Transverse colon (tissue), 4 donors: ENCODE measurements at places on chromosomes 6 and 20. TPM values are rescaled to one million over a fixed set of nuclear protein-coding genes. Genes with fewer than 3 reads are reported as not detected.

DNA sequence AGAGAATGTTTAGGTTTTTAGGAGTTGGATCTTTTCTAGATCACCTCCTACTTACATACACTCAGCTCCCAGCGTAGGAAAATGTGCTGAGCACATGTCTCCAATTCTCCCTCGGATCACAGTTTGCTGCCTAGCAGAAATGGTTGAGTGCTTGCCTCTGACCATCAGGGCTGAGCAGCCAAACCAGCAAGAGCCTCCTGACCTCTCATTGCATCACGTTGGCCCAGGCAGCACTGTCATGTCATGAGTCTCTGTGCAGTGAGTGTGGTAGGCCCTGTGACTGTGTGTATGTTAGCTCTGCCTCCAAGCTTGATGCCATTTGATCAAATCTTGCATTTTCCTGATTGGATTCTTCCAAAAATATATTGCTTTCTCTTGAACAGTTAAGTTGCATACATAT is 112.0 kb downstream of the LRRC1 start:
- peaks cover 6% of the 10 kb centered on the region for H3K36me3 ChIP-seq
- H3K27ac ChIP-seq, result no peak overlapping the region
- H3K27me3 ChIP-seq, result no peaks in the 10 kb centered on the region
- no peak for DNase-seq
- no peak overlapping the region for H3K4me3 ChIP-seq

- DNase-seq, result no peak
- H3K27ac ChIP-seq, result no peak overlapping the region
- no peaks in the 10 kb centered on the region for H3K36me3 ChIP-seq
- H3K4me3 ChIP-seq, result no peak overlapping the region
Measured at GRCh38 chr20:24831232-24831631, 117.8 kb upstream of the CST7 start.

DNA sequence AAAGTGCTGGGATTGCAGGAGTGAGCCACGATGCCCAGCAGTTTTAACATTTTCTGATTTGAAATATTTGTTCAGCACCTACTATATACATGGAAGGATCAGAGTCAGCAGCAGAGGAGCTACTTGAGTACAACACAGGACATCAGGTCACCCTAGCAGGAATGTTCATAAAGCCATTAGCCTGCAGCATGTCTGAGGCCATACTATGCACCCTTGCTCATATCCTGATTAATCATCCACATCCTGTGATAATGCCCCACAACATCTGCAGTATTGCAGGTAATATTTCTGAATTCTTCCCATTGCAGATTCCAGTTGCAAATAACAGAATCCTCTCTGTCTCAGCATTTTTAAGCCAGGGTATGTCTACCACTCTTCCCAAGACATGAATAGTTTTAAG is 171.0 kb upstream of the PRND start:
- H3K4me3 ChIP-seq, result no peak overlapping the region
- no peaks in the 10 kb centered on the region for H3K36me3 ChIP-seq
- no peak for DNase-seq
- H3K27ac ChIP-seq, result no peak overlapping the region
- H3K27me3 ChIP-seq, result no peaks in the 10 kb centered on the region

GRCh38 chr6:149864578-149865535 is 698 bp upstream of the LRP11 start:
- no peak for DNase-seq
- peak overlapping the region; percentile 89 for H3K4me3 ChIP-seq
- H3K36me3 ChIP-seq, result no peaks in the 10 kb centered on the region

DNA sequence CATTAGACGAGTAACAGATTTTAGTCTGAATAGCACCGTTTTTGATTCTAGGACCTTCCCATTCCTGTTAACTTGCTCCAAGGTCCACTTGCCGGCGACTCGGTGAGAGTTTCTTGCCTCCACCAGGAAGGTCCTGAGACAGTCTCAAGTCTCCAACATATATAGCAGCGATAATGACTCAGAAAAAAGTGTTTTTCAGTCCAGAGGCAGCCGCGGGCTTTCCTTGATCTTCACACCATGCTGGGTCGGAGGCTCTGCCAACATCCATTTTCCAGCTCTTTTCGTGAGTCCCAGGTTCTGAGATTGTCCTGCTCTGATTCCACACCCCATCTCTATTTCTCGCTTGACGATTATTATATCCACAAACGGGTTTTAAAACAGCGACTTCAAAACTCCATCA is 170.5 kb downstream of the GPX5 start:
- H3K27me3 ChIP-seq, result peaks cover 86% of the 10 kb centered on the region
- DNase-seq, result no peak
- H3K4me3 ChIP-seq, result no peak overlapping the region

DNA sequence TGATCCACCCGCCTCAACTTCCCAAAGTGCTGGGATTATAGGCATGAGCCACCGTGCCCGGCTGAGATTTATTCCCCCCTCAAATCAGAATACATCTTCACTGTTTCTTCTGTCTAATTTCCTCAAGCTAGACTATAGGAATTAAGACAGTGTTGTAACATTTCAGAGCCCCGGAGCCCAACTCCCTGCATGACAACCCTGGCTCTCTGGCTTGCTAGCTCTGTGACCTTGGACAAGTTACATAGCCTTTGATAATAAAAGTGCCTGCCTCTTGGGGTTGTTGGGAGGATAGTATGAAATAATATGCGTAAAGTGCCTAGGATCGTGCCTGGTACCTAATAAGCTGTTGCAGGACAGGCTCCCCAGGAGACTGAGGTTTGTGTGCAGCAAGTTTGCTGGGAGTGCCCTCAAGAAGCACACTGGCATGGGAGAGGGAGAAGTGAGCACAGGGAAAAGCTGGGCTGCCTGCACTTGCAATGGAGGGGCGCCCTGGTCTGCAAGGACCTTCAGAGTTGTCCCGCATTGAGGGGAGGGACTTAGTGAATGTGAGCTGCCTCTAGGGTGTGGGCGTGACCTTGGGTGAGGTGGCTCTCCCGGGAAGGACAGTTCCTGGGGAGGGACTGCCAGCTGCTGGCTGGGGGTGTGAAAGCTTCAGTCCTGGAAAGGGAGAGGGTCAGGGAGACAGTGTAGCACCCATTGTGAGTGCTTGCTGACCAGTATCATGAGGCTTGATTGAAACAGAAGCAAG is 43.4 kb downstream of the TAF8 start:
- H3K27me3 ChIP-seq, result no peaks in the 10 kb centered on the region
- DNase-seq, result peak; percentile 50
- H3K4me1 ChIP-seq, result peaks cover 12% of the 10 kb centered on the region
- H3K4me3 ChIP-seq, result no peak overlapping the region
- no peak overlapping the region for H3K27ac ChIP-seq

- H3K27ac ChIP-seq, result no peak overlapping the region
- H3K27me3 ChIP-seq, result no peaks in the 10 kb centered on the region
Measured at GRCh38 chr6:45772051-45772450, 243.6 kb downstream of the CLIC5 start.

- no peaks in the 10 kb centered on the region for H3K36me3 ChIP-seq
- DNase-seq, result no peak
- H3K27me3 ChIP-seq, result no peaks in the 10 kb centered on the region
- no peak overlapping the region for H3K27ac ChIP-seq
Measured at GRCh38 chr6:32602383-32602782, 12.7 kb upstream of the HLA-DRB1 start.

DNA sequence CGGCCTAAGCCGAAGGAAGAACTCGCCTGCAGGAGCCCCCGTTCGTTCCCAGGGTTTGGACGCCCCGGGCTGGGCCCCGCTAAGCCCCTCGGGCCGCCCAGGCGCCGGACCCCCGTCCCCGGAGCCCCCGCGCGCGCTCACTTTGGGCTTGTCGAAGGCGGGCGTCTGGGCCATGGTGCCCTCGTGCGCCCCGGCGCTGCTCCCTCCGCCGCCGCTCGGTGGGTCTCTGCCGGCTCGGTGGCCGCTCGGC is 140 bp downstream of the ADA start:
- no peak for DNase-seq
- H3K27ac ChIP-seq, result peak overlapping the region; percentile 87
- peak overlapping the region; percentile 84 for H3K4me3 ChIP-seq
- H3K36me3 ChIP-seq, result no peaks in the 10 kb centered on the region

GRCh38 chr6:147999001-147999540 is 343.6 kb upstream of the SASH1 start:
- H3K36me3 ChIP-seq, result no peaks in the 10 kb centered on the region
- H3K27me3 ChIP-seq, result no peaks in the 10 kb centered on the region
- no peak for DNase-seq
- no peaks in the 10 kb centered on the region for H3K4me1 ChIP-seq

DNA sequence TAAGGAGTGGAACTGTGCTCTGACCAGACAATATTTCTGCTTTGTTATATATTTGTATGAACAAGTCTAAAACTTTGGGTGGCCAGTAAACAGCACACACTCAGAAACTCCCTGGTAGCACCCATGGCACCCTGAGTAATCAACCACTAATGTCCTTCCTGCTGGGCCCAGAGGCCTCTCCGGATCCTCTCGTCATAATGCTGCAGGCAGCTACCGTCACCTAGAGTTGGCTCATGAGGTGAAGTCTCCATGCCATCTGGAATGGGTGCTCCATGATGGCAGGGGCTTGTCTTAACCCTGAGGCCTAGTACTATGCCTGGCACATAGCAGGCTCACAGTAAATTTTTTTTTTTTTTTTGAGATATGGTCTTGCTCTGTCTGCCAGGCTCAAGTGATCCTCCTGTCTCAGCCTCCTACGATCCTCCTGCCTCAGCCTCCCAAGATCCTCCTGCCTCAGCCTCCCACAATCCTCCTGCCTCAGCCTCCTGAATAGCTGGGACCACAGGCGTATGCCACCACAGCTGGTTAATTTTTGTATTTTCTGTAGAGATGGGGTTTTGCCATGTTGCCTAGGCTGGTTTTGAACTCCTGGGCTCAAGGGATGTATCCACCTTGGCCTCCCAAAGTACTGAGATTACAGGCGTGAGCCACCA is 3.0 kb upstream of the SDCBP2 start:
- DNase-seq, result no peak
- peaks cover 34% of the 10 kb centered on the region for H3K4me1 ChIP-seq
- no peaks in the 10 kb centered on the region for H3K27me3 ChIP-seq
- no peak overlapping the region for H3K27ac ChIP-seq
- H3K36me3 ChIP-seq, result no peaks in the 10 kb centered on the region
- no peak overlapping the region for H3K4me3 ChIP-seq

- no peak for DNase-seq
- H3K27me3 ChIP-seq, result no peaks in the 10 kb centered on the region
Measured at GRCh38 chr6:22448291-22448711, 121.1 kb upstream of the HDGFL1 start.

- no peak overlapping the region for H3K4me3 ChIP-seq
- no peaks in the 10 kb centered on the region for H3K36me3 ChIP-seq
- H3K27ac ChIP-seq, result no peak overlapping the region
- H3K4me1 ChIP-seq, result no peaks in the 10 kb centered on the region
Measured at GRCh38 chr6:74946961-74947360, 258.9 kb downstream of the COL12A1 start.

- no peak for DNase-seq
- no peaks in the 10 kb centered on the region for H3K27me3 ChIP-seq
- H3K4me1 ChIP-seq, result no peaks in the 10 kb centered on the region
- H3K36me3 ChIP-seq, result no peaks in the 10 kb centered on the region
- peak overlapping the region; percentile 32 for H3K27ac ChIP-seq
Measured at GRCh38 chr6:163460307-163460782, 45.8 kb downstream of the QKI start.

DNA sequence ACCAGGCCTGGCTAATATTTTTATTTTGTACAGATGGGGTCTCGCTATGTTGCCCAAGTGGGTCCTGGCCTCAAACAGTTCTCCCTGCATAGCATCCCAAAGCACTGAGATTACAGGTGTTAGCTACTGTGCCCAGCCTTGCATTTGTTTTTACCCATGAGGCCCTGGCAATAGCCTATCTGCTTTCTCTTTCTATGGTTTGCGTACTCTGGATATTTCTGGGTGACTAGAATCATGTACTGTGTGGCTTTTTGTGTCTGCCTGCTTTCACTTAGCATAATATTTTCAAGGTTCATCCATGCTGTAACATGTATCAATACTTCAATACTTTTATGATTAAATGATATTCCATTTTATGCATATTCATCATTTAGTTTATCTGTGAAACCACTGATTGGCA is 451.7 kb downstream of the GRIK2 start:
- no peaks in the 10 kb centered on the region for H3K36me3 ChIP-seq
- DNase-seq, result no peak
- no peaks in the 10 kb centered on the region for H3K4me1 ChIP-seq
- no peak overlapping the region for H3K4me3 ChIP-seq

CNKSR3 gene
- 11.3 TPM for total RNA-seq

AKAP12 gene
- total RNA-seq, result 59.1 TPM

NPEPL1 gene
- total RNA-seq, result 37.3 TPM

KHDC1 gene
- total RNA-seq, result 2.1 TPM

SRSF12 gene
- total RNA-seq, result not detected

RPS21 gene
- total RNA-seq, result 1,048 TPM
